ENCODE measurements at places on chromosomes 3 and 15. TPM values are rescaled to one million over a fixed set of nuclear protein-coding genes. Genes with fewer than 3 reads are reported as not detected.

The EIF1B gene
- total RNA-seq, result 81.4 TPM

The DPPA4 gene
- 0.16 TPM for total RNA-seq

The ST3GAL6 gene
- 0.31 TPM for total RNA-seq

The ATP10A gene
- 28.9 TPM for total RNA-seq

The LHFPL4 gene
- total RNA-seq, result not detected

The CPOX gene
- 79.9 TPM for total RNA-seq

The POLQ gene
- 12.4 TPM for total RNA-seq

The HHATL gene
- not detected for total RNA-seq

The HDC gene
- not detected for total RNA-seq

The CKMT1B gene
- total RNA-seq, result not detected

The PLSCR5 gene
- total RNA-seq, result not detected

The SIDT1 gene
- total RNA-seq, result 16.6 TPM

The LRRIQ4 gene
- total RNA-seq, result 0.15 TPM

The ACKR4 gene
- total RNA-seq, result not detected

The DISP2 gene
- total RNA-seq, result 0.18 TPM

The CFAP20DC gene
- total RNA-seq, result 1.00 TPM

The DNAH12 gene
- total RNA-seq, result 0.13 TPM

The LNP1 gene
- 1.5 TPM for total RNA-seq

The SKOR1 gene
- total RNA-seq, result 0.16 TPM

The ROPN1B gene
- not detected for total RNA-seq

The PCSK6 gene
- 0.95 TPM for total RNA-seq

The SCN11A gene
- total RNA-seq, result 0.07 TPM

The SPESP1 gene
- 1.0 TPM for total RNA-seq

The CTXND1 gene
- not detected for total RNA-seq

The NR2F2 gene
- not detected for total RNA-seq

The GTPBP8 gene
- total RNA-seq, result 29.4 TPM
